NCI-H1092 (cell line): ENCODE measurements at places on chromosomes 12 and 14.

DNA sequence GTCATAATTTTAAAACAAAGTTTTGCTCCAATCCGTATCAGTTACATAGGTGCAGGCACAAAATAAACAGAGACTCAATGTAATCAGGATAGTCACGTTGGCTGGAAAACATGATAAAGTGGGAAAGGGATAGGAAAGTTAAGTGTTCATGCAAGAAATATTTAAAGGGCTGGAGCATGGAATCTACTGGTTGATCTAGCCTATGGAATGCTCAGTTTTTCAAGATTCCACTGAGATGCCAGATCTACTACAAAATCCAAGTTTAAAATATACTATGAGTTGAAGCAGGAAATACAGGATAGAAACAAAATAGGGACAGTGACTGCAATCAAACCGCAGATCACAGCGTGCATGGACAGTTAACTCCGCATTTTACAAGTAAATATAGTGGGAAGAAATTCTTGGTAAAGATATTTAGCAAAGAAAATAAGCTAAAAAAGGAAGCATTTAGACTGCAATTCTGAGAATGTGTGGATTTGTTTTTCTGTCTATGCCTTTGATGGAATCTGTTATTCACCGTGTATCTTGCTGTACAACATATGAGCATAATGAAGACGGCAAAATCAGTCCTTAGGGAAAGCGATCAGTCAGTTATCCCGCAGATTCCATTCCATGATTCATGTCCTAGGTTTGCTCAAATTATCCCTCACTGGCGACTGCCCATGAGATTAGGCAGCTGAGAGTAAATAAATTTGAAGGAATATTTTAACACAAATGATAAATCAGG lies 1044.3 kb downstream of the FLRT2 start:
- DNase-seq: no peak

- DNase-seq: no peak
Measured at GRCh38 chr14:94269156-94269555, 23.9 kb downstream of the SERPINA10 start.

GRCh38 chr12:94121886-94122285 lies 26.5 kb upstream of the PLXNC1 start:
- DNase-seq: no peak

DNA sequence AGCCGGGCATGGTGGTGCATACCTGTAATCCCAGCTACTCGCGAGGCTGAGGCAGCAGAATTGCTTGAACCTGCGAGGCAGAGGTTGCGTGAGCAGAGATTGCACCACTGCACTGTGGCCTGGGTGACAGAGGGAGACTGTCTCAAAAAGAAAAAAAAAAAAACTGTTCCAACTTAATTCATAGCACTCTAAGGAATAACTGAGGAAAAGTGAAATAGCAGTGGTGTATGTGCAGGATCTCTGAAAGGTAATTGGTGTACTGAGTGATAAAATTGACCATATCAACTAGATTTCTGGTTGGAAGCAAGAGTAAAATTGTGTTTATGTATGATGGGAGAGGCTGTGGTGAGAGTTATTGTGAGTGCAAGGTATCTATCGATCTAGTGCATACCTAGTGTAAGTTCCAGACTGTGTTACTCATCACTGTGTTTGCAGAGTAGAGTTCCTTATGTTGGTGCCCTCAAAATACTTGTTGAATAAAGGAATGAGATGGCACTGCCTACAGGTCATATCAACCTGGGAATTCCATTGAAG lies 6.3 kb downstream of the CAND1 start:
- DNase-seq: no peak

- DNase-seq: no peak
Measured at GRCh38 chr12:27331927-27332324, 710 bp upstream of the BMAL2 start.
